SK-N-SH (cell line): ENCODE measurements at places on chromosomes 11 and 22. TPM values are rescaled to one million over a fixed set of nuclear protein-coding genes. Genes with fewer than 3 reads are reported as not detected.
A peak's percentile ranks its signal among the peaks of the same experiment; 100 is the strongest.

MISFA gene
- polyA plus RNA-seq: 2.3 and 2.4 TPM in 2 replicates

RTN4R gene
- polyA plus RNA-seq: 0.23 and 0.39 TPM in 2 replicates

- H3K27me3 ChIP-seq: no peaks in the 10 kb centered on the region
- DNase-seq: peak; percentile 21
- no peak overlapping the region for H3K27ac ChIP-seq
- H3K4me3 ChIP-seq: no peak overlapping the region
- H3K36me3 ChIP-seq: peaks cover 10% of the 10 kb centered on the region
Observed at GRCh38 chr11:45982656-45983470, 60.4 kb downstream of the LARGE2 start.

TPBGL gene
- polyA plus RNA-seq: 0.03 TPM in 1 of 2 replicates, not detected in the other

DNA sequence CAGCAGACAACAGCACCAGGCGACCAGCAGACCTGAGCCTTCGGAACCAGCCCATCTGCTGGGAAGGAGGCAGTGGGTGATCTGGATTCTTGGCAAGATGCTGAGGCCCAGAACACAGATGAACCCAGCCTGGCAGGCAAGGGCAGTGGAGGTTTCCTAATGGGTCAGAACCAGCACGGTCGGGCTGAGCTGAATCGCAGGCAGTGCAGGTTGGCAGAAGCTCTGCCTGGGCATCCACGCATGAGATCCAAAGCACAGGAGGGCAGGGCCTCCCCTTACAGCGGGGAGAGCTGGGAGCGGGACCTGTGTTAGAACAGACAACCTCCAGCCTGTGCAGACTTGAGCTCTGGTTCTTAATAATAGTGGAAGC lies 47.5 kb downstream of the DSCAML1 start:
- no peak overlapping the region for H3K4me3 ChIP-seq
- DNase-seq: no peak
- no peaks in the 10 kb centered on the region for H3K36me3 ChIP-seq
- peaks cover 7% of the 10 kb centered on the region; the same call in 1 of the 2 replicates for H3K4me1 ChIP-seq
- no peak overlapping the region for H3K27ac ChIP-seq

API5 gene
- polyA plus RNA-seq: 60.1 and 80.9 TPM in 2 replicates

IL18 gene
- polyA plus RNA-seq: 0.28 TPM in 1 of 2 replicates, not detected in the other

BUD13 gene
- polyA plus RNA-seq: 15.5 and 15.9 TPM in 2 replicates
